ENCODE measurements at places on chromosomes 5 and 9. TPM values are rescaled to one million over a fixed set of nuclear protein-coding genes. Genes with fewer than 3 reads are reported as not detected.
A peak's percentile ranks its signal among the peaks of the same experiment; 100 is the strongest.

DNA sequence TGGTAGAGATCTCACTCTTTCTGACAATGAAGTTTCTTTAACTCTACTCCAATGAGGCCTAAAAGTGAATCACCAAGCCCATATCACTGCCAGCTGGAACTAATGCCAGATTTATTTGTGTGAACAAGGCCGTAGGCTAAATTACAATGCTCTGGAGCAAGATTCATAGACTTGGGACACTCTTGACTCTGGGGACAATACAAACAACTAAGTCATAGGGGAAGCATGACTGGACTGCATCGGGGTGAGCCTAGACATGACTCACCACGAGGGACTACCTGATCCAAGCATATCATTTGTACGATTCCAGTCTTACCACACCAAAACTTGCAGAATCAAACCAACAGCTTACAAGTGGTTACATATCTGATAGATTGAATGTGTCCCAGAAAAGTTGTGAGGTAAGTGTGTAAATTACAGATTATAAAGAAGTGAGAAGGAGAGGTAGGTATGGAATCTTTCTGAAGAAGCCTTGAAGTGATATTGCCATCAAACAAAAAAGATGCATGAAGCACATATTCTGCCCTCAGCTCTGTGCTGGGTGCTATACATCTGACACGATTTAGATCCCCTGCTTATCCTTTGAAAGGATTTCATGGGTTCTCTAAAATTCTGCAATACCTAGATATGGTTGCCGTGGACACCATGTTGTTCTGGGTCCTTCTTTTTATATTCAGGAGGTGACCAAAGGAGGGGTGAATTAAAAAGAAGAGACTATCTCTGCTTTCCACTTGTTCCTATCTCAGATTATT is 199.3 kb upstream of the PDE4D start:
- DNase-seq, result no peak

SLC36A3 gene
- not detected for total RNA-seq

GPR150 gene
- total RNA-seq, result not detected

DNA sequence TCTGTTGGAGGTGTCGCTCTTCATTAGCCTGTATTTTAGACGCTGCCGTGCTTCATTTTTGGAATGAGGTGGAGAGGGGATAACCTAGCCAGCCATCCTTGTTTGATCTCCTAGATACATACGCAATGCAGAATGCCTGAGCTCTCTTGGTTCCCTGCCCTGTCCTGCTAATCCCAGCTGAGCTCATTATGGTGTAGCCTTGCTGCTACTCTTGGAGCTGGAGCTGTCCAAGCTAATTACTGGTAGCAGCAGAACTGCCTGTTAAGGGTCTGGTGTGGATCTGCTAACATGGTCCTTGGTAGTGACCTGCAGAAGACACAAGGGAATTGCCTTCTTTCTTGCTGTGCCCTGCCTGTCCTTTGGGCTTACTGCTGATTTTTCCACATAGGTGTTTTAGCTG is 207.9 kb downstream of the CNTLN start:
- no peak for DNase-seq

FAM81B gene
- 4.3 TPM for total RNA-seq

- no peak for DNase-seq
Measured at GRCh38 chr9:126439883-126440653, 113.4 kb downstream of the MVB12B start.

DNA sequence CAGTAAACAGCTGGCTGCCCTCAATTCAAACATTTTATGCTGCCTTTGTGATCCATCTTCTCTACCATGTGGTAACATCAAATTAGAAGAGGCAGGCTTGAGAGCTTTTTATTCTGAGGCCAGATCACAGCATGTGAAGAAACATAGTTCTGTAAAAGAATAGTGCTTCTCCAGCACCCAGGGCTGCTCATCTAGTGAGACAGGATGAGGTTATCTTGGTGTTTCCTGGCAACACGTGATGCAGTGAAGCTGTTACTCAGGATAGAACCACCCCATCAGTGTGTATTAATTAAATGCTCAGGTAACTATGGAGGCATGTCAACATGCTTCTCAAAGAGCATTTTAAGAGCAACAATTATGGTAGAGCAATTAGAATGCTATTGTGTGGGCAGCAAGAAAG is 400.5 kb upstream of the ACO1 start:
- no peak for DNase-seq

- no peak for DNase-seq
Measured at GRCh38 chr5:165616490-165617405, 2111.3 kb downstream of the MAT2B start.

DAPK1 gene
- total RNA-seq, result 246 TPM

- DNase-seq, result peak; percentile 74
Measured at GRCh38 chr9:119368681-119369581, at the start of gene BRINP1. BRINP1 (minus strand) TSS chr9:119369435; CDS start chr9:119313355, 56,080 bp downstream.
